Activated T-helper 2 cell treated with anti-CD3 and anti-CD28 coated beads, Interferon-gamma antibody, Interleukin-2, Interleukin-4, amounts not matched to agents 10 μg/mL and 5 μg/mL and 100 μg/mL, durations not matched to agents 14 hours and 24 hours and 36 hours (primary cell): ENCODE measurements at places on chromosomes 7 and 10. TPM values are rescaled to one million over a fixed set of nuclear protein-coding genes. Genes with fewer than 3 reads are reported as not detected.

GRCh38 chr10:44043646-44044375, 341.1 kb downstream of the CXCL12 start:
- no peak overlapping the region for H3K4me3 ChIP-seq
- peaks cover 15% of the 10 kb centered on the region for H3K27me3 ChIP-seq
- H3K4me1 ChIP-seq = peaks cover 2% of the 10 kb centered on the region
- no peak overlapping the region for H3K27ac ChIP-seq
- DNase-seq = no peak

GRCh38 chr10:116836083-116836482, 13.2 kb upstream of the ENO4 start:
- H3K27me3 ChIP-seq = peaks cover 3% of the 10 kb centered on the region
- no peak overlapping the region for H3K27ac ChIP-seq
- no peak for DNase-seq

The ADIRF gene
- not detected in 2 replicates for total RNA-seq

The GFRA1 gene
- total RNA-seq = not detected in 2 replicates

DNA sequence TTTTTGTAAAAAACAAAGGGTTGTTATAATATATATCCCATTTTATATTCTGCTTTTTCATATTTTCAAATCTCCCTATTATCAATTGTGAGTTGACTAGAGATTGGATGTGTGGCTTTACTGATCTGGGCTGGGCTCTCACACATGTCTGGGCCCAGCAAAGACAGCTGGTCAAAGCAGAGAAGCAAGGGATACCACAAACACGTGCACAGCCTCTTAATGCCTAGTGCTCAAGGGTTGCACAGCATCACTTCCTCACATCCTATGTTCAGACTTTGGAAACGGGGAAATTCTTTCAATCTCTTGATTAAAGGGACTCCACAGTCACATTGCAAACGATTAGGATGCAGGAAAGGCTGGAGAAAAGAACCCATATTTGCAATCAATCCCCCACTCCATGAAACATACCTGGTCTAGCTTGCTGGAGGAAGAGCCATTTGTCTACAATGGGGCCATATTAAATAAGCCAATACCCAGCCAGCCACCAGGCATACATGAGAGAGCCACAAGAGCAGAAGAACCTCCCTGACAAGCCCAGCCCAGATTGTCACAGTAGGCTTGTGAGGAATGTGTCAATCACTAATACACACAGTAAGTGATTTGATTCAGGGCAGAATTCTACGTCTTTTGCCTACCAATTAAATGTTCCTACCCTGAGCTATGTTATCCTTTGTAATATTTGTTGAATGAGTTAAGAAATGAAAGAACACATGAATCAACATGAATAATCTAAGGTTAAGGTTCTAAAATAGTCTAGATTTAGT, 431.2 kb downstream of the TNS3 start:
- DNase-seq = no peak
- H3K4me3 ChIP-seq = no peak overlapping the region
- no peak overlapping the region for H3K27ac ChIP-seq
- H3K36me3 ChIP-seq = no peaks in the 10 kb centered on the region
- H3K4me1 ChIP-seq = no peaks in the 10 kb centered on the region

DNA sequence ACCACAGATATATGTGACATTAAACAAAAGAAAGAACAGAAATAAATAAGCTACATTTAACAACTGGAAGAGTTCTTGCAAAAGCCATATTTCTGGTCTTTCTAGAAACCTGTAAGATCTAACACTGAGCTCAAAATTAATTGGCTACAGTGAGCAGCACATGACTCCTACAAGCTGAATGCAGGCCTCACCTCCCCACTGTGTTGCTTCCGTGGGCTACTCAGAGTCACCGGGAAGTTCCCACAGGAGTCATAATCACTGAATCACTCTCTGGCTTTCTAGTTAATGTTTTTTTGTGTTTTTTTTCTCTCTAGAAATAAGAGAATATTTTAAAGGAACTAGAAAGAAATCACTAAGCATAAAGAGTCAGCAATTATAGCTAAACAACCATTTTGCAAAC, 10.2 kb upstream of the MRPS24 start:
- peaks cover 65% of the 10 kb centered on the region for H3K36me3 ChIP-seq
- no peaks in the 10 kb centered on the region for H3K4me1 ChIP-seq
- no peak for DNase-seq
- no peak overlapping the region for H3K27ac ChIP-seq
- H3K4me3 ChIP-seq = no peak overlapping the region

DNA sequence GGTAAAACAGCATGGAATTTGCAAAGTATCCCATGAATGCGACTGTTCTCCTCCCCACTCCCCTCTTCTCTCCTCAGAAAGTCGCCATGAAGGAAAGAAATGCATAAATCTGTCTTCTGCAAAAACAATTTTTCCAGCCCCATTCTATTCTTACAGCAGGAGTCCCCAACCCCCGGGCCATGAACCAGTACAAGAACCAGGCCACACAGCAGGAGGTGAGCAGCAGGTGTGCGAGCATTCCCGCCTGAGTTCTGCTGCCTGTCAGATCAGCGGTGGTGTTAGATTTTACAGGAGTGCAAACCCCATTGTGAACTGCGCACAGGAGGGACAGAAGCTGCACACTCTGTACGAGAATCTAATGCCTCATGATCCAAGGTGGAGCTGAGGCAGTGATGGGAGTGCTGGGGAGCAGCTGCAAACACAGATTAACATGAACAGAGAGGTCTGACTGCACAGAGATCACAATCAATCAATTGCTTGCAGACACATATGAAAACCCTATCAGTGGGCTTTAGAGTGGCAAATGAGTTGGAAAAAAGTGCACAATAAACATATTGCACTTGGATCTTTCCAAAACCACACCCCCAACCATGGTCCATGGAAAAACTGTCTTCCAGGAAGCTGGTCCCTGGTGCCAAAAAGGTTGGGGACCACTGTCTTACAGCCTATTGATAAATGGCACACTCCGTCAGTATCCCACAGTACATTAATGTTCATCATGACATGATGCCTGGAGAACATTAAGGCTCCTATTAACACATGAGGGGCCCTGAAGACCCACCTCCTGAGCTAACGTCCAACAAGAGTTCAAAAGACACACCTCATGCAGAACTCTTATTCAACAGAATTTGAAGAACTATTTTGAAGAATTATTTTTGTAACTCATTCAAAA, 205.0 kb downstream of the PTPRN2 start:
- H3K36me3 ChIP-seq = no peaks in the 10 kb centered on the region
- no peak overlapping the region for H3K27ac ChIP-seq
- no peaks in the 10 kb centered on the region for H3K4me1 ChIP-seq
- H3K27me3 ChIP-seq = no peaks in the 10 kb centered on the region
- no peak for DNase-seq
- no peak overlapping the region for H3K4me3 ChIP-seq

The CDHR3 gene
- 0.80 and 0.98 TPM in 2 replicates for total RNA-seq

DNA sequence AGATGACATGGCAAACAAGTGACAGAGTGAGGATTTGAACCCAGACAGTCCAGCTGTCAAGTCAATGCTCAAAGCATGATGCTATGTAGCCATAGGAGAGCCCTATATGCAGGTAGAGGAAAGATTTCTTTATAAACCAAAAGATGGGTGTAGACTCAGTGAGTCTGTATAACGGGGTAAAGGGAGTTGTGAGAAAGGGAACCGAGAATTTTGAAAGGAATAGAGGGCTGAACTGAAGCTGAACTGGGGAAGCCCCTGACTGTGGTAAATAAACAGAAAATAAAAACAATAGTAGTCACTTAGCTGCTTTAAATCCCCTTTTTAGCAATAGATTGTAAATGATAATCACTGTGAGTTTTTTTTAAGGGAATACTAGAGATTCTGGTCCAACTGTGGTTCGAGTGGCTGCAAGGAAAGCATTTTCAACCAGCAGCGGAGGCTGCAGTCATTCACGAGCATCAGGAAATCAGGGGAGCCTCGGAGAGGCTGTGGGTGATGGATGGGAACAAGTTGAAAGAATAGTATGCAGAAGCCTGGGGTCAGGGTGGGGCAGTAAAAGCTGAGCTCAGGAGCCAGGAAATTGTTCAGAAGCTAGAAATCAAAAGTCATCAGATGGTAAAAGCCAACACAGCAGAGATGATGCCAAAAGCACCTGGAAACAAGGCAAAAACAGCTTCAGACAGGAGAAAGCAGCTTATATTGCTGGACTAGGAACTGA, 393.5 kb downstream of the GFRA1 start:
- no peaks in the 10 kb centered on the region for H3K27me3 ChIP-seq
- H3K36me3 ChIP-seq = no peaks in the 10 kb centered on the region
- H3K4me1 ChIP-seq = no peaks in the 10 kb centered on the region

GRCh38 chr7:94190599-94191061, 186.5 kb upstream of the BET1 start:
- no peak overlapping the region for H3K4me3 ChIP-seq
- DNase-seq = no peak
- no peaks in the 10 kb centered on the region for H3K4me1 ChIP-seq

- DNase-seq = no peak
- no peak overlapping the region for H3K4me3 ChIP-seq
- H3K27ac ChIP-seq = no peak overlapping the region
- H3K36me3 ChIP-seq = peaks cover 4% of the 10 kb centered on the region
- H3K27me3 ChIP-seq = no peaks in the 10 kb centered on the region
- H3K4me1 ChIP-seq = no peaks in the 10 kb centered on the region
Measured at GRCh38 chr10:50585921-50586739, 37.6 kb downstream of the SGMS1 start.

DNA sequence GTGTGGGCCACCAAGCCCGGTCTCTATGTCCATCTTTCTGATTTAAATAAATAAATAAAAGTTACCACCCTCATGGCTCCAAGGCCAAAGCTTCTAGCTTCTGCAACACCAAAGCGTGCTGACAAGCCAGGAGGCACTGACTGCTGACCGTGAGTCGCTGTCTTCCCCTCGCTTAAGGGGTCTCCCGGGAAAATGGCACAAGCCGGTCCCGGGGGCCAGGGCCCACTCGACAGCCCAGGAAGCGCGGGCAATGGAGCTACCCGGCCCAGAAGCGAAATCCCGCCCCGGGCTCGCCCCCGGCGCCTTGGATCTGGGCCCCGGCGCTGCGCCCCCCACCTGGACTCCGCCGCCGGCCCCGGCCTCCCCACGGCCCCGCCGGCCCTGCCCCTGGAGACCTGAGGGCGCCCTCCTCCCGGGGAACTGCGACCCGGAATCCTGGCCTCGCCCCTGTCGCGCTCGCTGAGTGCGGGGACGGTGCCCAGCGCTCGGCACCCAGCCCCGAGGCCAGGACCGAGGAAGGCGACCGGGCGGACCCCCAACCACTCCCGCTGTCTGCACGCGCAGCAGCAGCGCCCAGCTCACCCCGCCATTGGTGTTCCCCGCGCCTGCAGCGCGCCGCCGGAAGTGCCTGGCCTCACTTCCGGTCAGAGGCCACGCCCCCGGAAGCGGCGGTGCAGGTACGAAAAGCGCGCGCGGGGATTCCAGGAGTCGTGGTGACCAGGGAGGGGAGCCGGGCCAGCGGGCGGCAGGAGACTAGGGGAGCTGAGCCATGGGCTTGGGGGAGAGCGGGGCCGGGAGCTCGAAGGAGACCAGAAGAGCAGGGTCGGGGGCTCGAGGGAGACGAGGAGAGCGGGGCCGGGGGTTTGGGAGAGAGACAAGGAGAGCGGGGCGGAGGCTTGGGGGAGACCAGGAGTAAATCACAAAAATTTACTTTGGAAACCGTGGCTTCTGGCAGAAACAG, at the start of the genes MRM2 and NUDT1:
TSS of gene MRM2 (minus strand) at position 626 of the 961 bp plus-strand sequence. CDS start at position 590, 36 bp downstream.
TSS of gene NUDT1 (plus strand) at position 647 of the 961 bp plus-strand sequence. CDS start 2,349 bp downstream, outside the sequence.
- peak within 1 kb of the TSS; percentile 95 for H3K27ac ChIP-seq
- peaks cover 42% of the 10 kb centered on the region for H3K36me3 ChIP-seq
- peak within 1 kb of the TSS; percentile 97 for H3K4me3 ChIP-seq
- H3K4me1 ChIP-seq = peaks cover 22% of the 10 kb centered on the region
- DNase-seq = peak; percentile 71
- no peaks in the 10 kb centered on the region for H3K27me3 ChIP-seq

The PTF1A gene
- total RNA-seq = not detected in 2 replicates

The SFTPA1 gene
- total RNA-seq = not detected in 2 replicates

DNA sequence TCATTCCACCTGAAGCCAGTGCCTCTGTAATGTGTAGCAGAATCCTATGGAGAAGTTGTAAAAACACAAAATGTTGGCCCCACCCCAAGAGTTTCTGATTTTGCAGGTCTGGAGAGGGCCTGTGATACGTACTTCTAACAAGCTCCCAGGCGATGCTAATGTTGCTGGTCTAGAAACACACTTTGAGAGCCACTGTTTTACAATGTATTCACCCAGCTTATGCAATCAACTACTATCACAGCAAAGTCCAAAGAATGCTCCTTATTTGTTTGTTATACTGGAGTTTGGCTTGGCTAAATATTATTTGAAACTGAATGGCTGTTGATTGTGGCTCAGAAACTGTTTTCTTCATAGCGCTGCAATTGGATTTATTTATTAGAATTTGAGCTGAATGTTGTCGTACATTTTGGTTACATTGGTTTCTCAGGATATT, 44.3 kb downstream of the DNAJB9 start:
- DNase-seq = no peak
- H3K4me3 ChIP-seq = no peak overlapping the region

The TYW1B gene
- 3.6 and 4.5 TPM in 2 replicates for total RNA-seq

The LIPK gene
- total RNA-seq = not detected in 2 replicates

The RAB19 gene
- total RNA-seq = 12.5 and 14.5 TPM in 2 replicates

The CYCS gene
- 235 and 251 TPM in 2 replicates for total RNA-seq

DNA sequence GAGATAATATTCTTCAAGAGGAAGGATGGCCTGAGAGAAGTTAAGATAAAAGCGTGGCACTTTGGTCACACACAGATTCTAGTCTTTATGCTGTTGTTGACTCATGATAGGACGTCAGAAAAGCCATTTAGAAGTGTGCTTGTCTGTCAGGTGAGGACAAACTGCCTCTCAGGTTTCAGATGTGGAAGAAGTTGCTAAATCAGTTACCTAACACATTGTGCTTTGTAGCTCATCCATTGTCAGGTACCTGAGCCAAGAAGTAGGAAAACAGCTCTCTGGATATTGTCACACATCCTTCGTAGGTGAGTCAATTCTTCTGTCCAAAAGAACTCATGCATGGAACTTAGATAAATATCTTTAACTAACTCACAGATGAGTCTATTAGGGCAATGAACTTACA, 49.5 kb upstream of the PHYHIPL start:
- DNase-seq = no peak
- H3K27ac ChIP-seq = no peak overlapping the region
- no peak overlapping the region for H3K4me3 ChIP-seq

The PLEKHS1 gene
- total RNA-seq = not detected in 2 replicates

GRCh38 chr7:106610996-106611886, 49.7 kb downstream of the CCDC71L start:
- peaks cover 2% of the 10 kb centered on the region for H3K27me3 ChIP-seq
- no peaks in the 10 kb centered on the region for H3K4me1 ChIP-seq
- H3K27ac ChIP-seq = no peak overlapping the region

- no peak for DNase-seq
- H3K4me1 ChIP-seq = peaks cover 22% of the 10 kb centered on the region
- H3K4me3 ChIP-seq = no peak overlapping the region
- H3K27ac ChIP-seq = no peak overlapping the region
- no peaks in the 10 kb centered on the region for H3K36me3 ChIP-seq
Measured at GRCh38 chr10:132564249-132564605, 26.6 kb downstream of the INPP5A start.

The ABCC2 gene
- 0.87 and 1.1 TPM in 2 replicates for total RNA-seq

- H3K27ac ChIP-seq = no peak overlapping the region
- DNase-seq = no peak
- no peak overlapping the region for H3K4me3 ChIP-seq
- no peaks in the 10 kb centered on the region for H3K36me3 ChIP-seq
- H3K27me3 ChIP-seq = peaks cover 83% of the 10 kb centered on the region
- no peaks in the 10 kb centered on the region for H3K4me1 ChIP-seq
Measured at GRCh38 chr10:23199768-23200511, 7.8 kb downstream of the PTF1A start.

The ARHGEF5 gene
- 10.8 TPM in 2 replicates for total RNA-seq

- DNase-seq = no peak
- no peak overlapping the region for H3K4me3 ChIP-seq
Measured at GRCh38 chr7:155340721-155341120, 43.0 kb downstream of the INSIG1 start.

The IFIT1 gene
- total RNA-seq = 0.09 and 0.32 TPM in 2 replicates
